Activated CD8-positive, alpha-beta T cell treated with anti-CD3 and anti-CD28 coated beads for 36 hours (primary cell): ENCODE measurements at places on chromosomes 1 and 21. TPM values are rescaled to one million over a fixed set of nuclear protein-coding genes. Genes with fewer than 3 reads are reported as not detected.

DNA sequence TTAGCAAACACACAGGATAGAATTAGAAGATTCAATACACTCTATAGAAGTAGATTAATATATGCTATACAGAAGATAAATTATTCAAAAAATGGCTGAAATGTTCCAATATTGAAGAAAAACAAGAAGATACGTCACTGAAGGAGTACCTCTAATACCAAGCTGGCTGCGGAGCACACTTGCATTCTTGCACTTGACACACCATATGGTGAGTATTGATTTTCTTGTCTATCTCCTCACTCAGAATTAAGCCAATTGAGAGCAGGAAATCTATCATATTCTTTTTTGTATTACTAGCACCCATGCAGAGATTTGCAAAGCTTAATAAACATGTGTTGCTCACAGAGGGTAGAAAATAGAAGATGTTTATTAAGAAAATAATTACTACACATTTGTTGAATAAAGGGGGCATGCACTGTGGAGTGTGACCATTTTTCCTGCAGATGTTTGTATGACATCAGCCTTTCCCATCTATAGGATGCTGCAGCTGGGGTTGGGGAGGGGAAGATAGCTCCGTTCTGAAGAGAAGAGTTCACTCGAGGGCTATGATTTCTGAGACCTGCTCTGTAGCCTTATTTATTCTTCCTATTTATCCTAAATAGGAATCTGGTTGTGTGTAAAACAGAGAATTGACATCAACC lies 318.1 kb downstream of the HHIPL2 start:
- no peak for DNase-seq

GRCh38 chr1:193417945-193418744 lies 231.7 kb upstream of the B3GALT2 start:
- no peak for DNase-seq

DNA sequence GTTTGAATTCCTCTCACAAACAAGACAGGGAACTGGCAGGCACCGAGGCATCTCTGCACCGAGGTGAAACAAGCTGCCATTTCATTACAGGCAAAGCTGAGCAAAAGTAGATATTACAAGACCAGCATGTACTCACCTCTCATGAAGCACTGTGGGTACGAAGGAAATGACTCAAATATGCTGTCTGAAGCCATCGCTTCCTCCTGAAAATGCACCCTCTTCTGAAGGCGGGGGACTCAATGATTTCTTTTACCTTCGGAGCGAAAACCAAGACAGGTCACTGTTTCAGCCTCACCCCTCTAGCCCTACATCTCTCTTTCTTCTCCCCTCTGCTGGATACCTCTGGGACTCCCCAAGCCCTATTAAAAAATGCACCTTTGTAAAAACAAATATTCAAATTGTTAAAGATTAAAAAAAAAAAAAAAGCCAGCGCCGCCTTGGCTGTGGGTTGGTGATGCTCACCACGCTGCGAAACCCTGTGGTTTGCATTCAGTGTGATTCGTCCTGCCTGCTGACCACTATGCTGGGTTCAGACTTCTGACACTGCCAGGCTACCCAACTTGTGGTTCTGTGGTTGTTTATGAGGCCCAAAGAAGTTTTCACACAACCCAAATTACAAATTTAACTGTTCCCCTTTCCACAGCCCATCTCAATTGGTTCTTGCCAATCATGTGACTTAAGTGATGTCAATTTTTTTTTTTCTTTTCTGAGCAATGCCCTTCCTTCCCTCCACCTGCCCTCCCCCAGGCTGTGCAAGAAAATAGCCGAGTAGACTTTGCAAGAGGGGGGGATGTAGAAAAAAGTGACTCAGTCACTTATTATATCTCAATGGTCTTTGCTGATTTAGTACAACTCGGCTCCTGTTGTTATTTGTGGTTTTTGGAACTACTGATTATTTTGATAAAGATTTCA lies at the start of gene RUNX1:
RUNX1 (minus strand) TSS at position 597 of the 912 bp plus-strand sequence.
- DNase-seq = peak; percentile 89

Gene GBP4
- 38.3 TPM for total RNA-seq

DNA sequence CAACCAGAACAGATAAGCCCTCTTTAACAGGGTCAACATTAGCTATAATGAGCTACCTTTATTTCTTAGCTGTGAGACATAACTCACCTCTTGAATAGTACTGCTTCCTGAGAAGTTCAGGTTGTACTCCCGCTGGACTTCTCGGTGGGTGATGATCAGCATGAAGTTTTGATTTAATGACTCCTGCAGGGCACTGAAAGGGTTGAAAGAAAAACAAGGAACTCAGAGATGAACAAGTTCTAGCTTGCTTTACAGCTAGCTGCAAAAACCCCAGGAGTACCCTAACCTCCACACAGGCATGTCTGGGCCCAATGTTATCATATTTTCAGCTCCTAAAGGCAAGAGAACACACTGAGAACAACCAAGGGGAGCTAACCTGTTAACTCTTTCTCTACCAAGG lies 254.4 kb downstream of the FAF1 start:
- DNase-seq = no peak

GRCh38 chr1:178344513-178345091 lies 152.2 kb downstream of the CLEC20A start:
- DNase-seq = no peak

Gene SV2A
- 9.1 TPM for total RNA-seq

Gene CLCNKB
- total RNA-seq = not detected

- DNase-seq = no peak
Measured at GRCh38 chr1:56456435-56457101, 122.8 kb downstream of the PLPP3 start.

Gene LMOD1
- not detected for total RNA-seq

- DNase-seq = peak; percentile 33
Measured at GRCh38 chr1:227887697-227888403, 59.9 kb downstream of the WNT9A start.

GRCh38 chr21:16072737-16073136 lies 343.0 kb downstream of the USP25 start:
- DNase-seq = no peak

DNA sequence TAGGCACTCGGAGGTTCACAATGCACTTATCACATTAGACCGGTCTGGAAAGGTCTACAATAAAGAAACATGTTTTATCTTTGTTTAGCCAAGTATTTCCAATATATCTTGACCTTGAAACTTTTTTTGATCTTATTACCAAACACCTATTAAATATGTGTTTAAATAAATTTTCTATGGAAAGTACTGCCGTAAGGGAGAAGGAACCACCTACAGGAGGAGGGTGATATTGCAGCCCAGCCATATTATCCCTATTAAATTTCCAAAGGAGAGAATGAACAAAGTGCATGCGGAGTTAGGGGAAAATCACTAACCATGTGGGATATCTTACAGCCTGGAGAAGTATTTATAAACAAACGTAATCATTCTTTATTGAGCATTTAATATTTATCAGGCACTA lies 14.5 kb downstream of the BRINP2 start:
- no peak for DNase-seq

GRCh38 chr1:248758352-248758751 lies 2.8 kb upstream of the LYPD8 start:
- no peak for DNase-seq

Gene SELENBP1
- not detected for total RNA-seq

- DNase-seq = no peak
Measured at GRCh38 chr1:172969611-172970010, 81.1 kb downstream of the TNFSF18 start.

Gene SPRR1A
- total RNA-seq = not detected

Gene HSPA6
- 0.36 TPM for total RNA-seq

DNA sequence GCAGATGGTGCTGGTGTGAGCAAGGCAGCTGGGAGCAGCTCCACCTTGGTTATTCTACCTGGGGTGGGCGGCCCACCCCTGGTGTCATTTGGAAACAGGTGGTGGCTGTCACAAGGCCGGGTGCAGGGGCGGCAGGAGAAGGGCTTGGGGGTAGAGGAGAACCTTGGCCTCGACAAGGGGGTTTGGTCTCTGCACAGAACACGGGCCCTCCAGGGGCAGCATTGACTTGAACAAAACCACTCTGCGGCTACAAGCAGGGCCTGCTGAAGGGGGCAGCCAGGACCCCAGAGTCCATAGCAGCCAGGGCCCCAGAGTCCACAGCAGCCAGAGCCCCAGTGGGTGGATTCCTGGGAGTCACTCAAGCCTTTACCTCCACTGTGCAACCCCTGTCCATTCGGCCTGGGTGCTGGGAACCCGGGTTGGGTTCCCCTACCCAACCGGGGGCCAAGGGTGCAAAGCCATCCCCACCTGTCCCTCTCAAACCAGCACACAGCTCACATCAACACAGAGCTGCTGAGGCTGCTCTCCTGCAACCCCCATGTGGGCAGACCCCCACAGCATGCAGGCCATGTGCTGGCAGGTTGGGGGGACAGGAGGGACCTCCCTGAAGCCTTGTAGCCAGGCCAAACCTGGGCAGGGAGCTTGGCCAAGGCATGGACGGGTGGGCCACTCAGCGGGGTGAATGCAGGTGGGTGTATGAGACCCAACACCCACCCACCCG lies 7.7 kb downstream of the TRIM11 start:
- no peak for DNase-seq

- peak; percentile 78 for DNase-seq
Measured at GRCh38 chr1:207822602-207823451, 71.0 kb downstream of the CD46 start.

DNA sequence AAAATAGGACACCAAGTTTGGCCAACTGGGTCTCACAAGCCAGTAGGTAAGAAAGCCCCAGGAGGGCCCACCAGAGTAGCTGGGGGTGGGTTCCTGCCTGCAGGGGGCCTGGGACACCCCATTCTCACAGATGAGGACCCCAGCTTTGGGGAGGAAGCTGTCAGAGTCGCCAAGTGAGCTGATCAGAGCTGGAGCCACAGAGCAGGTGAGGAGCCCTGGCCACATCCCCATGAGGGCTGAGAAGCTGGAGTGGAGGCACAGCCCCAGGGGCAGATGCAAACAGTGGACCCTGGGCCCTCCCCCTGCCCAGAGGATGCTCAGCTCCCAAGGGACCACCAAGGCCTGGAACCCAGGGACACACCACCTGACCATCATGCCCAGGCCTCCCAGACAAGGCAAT lies 8.6 kb upstream of the ZNF670 start:
- DNase-seq = no peak

DNA sequence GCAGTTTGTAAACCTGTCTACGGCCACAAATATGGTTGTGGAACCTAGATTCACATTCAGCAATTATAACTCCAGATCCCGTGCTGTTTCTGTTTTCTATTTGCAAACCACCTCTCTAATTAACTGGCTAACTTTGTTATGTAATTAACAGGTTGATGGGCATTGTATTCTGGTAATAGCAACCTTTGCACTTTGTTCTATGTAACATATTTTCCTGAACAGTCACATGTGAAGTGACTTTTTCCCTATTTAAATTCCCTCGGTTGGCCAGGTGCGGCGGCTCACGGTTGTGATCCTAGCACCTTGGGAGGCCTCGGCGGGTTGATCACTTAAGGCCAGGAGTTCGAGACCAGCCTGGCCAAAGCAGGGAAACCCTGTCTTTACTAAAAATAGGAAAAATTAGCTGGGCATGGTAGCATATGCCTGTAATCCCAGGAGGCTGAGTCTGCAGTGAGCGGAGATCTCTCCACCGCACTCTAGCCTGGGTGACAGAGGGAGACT lies 1.4 kb downstream of the ACADM start:
- DNase-seq = no peak

Gene LPGAT1
- 16.7 TPM for total RNA-seq

- DNase-seq = no peak
Measured at GRCh38 chr1:6928106-6928885, 143.0 kb downstream of the CAMTA1 start.

Gene SPATA6
- 1.7 TPM for total RNA-seq

GRCh38 chr1:101532377-101532776 lies 295.6 kb downstream of the S1PR1 start:
- DNase-seq = no peak

DNA sequence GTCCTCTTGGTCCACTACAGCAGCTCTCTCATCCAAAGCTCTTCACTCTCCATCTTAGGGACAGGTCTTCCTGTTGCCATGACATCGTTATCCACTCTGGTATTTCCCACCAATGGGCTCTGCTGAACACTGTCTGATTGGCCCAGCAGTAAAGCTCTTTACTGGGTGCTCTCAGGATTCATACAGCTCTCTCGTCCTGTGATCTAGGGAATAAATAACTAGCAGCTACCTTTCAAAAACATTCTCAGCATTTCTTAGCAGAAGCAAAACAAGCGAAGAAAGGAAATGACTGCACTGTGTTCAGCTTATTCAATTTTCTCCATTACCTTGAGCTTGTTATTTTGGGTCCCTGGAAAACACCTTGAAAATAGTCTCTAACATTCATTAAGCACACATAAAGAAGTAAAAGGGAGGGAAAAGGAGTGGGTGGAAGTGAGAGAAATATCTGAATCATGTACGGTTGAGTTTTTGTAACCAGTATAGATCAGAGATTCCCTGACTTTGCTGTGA lies 163.4 kb upstream of the SGIP1 start:
- DNase-seq = no peak

DNA sequence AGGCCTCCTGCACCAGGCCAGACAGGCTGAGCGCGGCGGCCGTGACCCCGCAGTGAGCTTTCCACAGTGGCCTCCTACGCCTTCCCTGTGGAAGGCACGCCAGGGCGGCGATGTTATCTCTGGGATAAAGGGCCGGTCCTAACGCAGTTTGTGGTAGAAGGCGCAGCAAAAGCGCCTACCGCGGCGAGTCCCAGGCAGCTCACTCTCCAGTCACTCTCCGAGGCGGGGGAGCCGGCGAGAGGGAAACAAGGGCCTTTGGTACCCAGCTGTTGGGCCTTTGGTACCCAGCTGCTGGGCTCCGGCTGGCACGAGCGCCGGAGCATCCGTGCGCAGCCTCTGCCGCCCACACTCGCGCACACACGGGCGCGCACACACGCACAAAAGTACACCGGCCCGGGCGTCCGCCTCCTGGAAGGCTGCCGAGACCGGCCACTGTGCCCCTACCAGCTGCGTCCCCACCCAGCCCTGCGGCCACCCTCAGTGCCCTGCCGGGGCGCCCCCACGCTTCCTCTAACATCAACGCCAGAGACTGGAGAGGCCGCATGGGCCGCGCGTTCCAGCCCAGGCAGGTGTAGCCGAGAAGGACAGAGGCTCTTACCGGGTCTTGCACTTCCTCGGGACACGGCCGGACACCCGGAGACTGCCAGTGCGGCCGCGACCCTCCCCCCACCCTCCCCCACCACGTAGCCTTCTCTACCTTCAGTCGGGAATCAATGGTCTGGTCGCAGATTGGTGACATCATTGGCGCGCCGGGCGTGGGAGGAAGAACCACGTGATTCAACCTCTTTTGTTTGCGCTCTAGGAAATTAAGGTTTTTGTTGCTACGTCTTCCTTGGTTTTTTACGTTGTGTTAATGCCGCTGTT lies 19.5 kb upstream of the ADAR start:
- DNase-seq = peak; percentile 97
